ENCODE measurements at places on chromosomes 6 and 20. TPM values are rescaled to one million over a fixed set of nuclear protein-coding genes. Genes with fewer than 3 reads are reported as not detected.

The E2F1 gene
- total RNA-seq = 1.5 TPM

DNA sequence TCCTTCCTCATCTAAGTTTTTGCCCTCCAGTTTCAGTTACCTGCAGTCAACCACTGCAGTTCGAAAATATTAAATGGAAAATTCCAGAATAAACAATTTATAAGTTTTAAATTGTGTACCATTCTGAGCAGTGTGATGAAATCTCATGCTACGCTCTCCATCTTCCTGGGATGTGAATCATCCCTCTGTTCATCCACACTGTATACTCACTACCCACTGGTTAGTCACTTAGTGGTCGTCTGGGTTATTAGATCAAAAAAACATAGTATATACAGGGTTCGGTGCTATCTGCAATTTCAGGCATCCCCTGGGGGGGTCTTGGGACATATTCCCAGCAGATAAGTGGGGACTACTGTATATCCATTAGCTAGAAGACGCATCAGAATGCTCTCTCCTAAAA lies 151.9 kb upstream of the SLC22A16 start:
- no peak overlapping the region for H3K27ac ChIP-seq
- no peak overlapping the region for H3K4me3 ChIP-seq
- H3K36me3 ChIP-seq = no peaks in the 10 kb centered on the region
- no peak for DNase-seq

DNA sequence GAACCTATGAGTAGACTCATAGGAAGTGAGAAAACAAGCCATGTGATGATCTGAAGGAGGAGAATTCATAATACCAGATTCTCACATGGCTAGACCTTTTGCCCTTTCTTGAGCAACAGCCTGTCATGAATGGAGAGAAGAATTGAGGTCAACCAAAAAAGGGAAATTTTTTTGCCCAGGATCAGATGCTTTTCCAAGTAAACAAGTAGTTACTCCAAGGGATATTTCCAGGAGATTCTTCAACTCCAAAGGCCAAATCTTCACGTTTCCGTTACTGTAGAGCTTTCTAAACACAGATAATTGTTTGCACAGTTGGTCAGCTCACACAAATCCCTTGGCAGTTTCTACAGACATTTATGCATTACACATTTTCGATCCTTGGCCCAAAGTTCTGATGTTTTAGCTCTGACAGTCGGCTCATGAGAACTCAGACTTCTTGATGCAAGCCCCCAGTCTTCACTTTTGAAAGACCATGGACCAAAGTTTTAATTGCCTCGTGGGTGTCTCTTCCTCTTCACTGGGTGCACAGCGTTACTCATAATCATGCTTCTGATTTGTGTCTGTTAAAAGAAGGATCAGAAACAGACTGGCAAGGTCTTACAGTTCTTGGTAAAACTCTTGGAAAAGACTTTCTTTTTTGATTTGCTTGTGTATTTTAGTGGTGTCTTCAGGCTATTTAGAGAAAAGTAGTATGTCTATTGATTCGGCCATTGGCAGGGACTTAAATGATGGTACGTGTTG lies 115.0 kb downstream of the TSHZ2 start:
- no peak for DNase-seq
- no peak overlapping the region for H3K4me3 ChIP-seq
- no peaks in the 10 kb centered on the region for H3K36me3 ChIP-seq

DNA sequence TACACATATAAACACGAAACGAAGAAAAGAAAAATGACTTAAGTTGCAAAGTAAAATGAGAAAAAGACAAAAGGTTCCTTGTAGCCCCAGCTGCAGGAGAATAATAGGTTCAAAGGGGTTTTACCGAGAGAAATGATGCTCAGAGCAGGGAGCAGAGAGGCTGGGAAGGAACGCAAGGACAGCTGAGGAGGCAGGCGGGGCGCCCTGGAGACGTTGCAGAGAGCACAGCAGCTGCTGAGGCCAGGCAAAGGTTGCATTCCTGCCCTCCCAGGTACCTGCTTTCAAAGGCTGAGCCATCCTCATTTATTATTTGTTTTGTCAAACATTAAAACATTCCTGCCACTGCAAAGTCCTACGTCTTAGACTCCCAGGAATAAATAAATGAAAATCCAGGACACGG lies 16.2 kb upstream of the VAPB start:
- no peak for DNase-seq
- H3K36me3 ChIP-seq = no peaks in the 10 kb centered on the region
- H3K27ac ChIP-seq = no peak overlapping the region
- H3K27me3 ChIP-seq = no peaks in the 10 kb centered on the region

The MYL9 gene
- 294 TPM for total RNA-seq

The ANKEF1 gene
- 6.6 TPM for total RNA-seq

GRCh38 chr20:29689411-29690225 lies 1567.8 kb upstream of the DEFB115 start:
- H3K27ac ChIP-seq = no peak overlapping the region
- peak; percentile 69 for DNase-seq
- no peaks in the 10 kb centered on the region for H3K27me3 ChIP-seq
- H3K4me1 ChIP-seq = no peaks in the 10 kb centered on the region
- no peaks in the 10 kb centered on the region for H3K36me3 ChIP-seq

The SOX4 gene
- total RNA-seq = 36.5 TPM

DNA sequence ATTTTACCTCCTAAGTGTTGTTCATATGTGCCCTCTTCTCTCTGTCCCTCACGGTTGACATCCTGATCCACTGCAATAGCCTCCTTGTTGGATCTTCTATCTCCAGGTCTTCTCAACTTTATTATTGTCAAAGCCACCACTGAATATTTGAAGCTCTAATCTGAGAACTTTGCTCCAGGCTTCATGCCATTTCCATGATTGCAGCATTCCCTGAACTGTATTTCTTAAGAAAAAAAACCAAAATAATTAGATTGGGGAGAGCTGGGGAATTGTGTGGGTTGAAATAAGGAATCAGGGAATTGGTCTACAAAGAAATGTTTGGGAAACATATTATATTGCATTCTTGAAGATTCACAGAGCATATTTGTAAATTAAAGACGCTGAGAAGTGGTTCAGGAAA lies 2.5 kb upstream of the STX7 start:
- H3K27ac ChIP-seq = no peak overlapping the region
- no peak overlapping the region for H3K4me3 ChIP-seq
- no peaks in the 10 kb centered on the region for H3K4me1 ChIP-seq
- no peaks in the 10 kb centered on the region for H3K36me3 ChIP-seq

The ADAM33 gene
- total RNA-seq = 4.3 TPM

The SLCO4A1 gene
- 80.3 TPM for total RNA-seq

DNA sequence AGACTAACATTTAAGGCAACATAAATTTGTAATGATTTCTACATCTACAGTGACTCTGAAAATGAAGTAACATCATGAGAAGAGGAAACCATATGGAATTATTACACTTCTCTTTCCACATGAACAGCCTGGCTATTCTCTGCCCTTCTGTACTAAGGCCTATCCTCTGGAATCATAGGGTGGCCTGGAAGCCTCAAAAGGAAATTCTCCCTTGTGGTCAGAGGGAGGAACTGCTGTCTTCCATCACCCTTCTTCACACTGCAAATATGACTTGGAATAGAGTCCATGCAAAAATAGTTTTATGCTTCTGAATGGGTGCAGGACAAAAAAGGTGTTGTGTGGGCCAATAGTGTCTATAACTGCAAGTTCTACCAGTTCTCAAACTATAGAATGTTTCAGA lies 44.6 kb upstream of the SH3BGRL2 start:
- H3K27ac ChIP-seq = no peak overlapping the region
- no peaks in the 10 kb centered on the region for H3K27me3 ChIP-seq
- H3K4me1 ChIP-seq = no peaks in the 10 kb centered on the region
- no peaks in the 10 kb centered on the region for H3K36me3 ChIP-seq
- no peak for DNase-seq

- H3K4me1 ChIP-seq = no peaks in the 10 kb centered on the region
- no peaks in the 10 kb centered on the region for H3K36me3 ChIP-seq
- H3K27ac ChIP-seq = no peak overlapping the region
Observed at GRCh38 chr6:163170294-163170883, 244.1 kb upstream of the QKI start.

DNA sequence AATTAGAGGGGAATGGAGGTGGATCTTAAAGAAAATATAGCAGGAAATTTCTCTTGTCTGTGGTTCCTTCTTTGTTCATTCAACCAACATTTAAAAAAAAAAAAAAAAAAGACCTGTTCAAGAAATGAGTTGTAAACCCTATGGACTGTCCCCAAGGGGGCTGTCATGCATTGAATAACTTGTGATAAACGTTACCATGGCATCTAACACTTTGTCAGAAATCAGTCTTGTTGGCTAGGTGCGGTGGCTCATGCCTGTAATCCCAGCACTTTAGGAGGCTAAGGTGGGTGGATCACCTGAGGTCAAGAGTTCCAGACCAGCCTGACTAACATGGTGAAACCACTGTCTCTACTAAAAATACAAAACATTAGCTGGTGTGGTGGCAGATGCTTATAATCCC lies 381.7 kb downstream of the BCKDHB start:
- no peaks in the 10 kb centered on the region for H3K36me3 ChIP-seq
- DNase-seq = no peak
- H3K4me1 ChIP-seq = no peaks in the 10 kb centered on the region
- H3K27me3 ChIP-seq = no peaks in the 10 kb centered on the region

DNA sequence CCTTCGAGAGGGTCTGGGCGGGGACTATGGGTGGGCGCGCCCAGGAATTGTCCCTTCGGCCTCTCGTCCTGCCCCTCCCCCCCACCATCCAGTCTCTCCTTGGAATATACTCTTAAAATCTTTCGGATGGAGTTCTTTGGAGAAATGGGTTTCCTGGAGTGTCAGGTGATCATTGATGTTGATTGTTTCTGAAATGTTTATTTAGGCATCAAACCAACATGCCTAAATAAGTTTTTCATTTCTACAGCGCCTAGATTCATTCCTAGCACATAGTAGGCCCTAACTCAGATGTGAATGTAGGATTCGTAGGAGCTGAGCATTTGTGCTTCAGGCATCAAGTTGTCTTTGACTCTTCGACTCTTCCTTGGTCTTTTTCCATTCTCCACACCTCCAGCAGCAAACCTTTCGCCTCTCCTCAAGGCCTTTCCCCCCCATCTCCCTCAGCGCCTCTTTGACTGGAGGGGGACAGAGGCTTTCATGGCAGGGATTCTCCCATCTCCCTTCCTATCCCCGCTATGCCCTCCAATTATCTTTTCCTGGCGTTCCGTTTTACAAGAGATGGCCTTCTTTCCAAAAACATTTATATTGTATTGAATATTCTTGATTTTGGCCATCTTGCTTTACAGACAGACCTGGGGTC lies 610 bp downstream of the CASP8AP2 start:
- H3K27ac ChIP-seq = peak overlapping the region; percentile 60
- peaks cover 7% of the 10 kb centered on the region for H3K4me1 ChIP-seq
- H3K27me3 ChIP-seq = no peaks in the 10 kb centered on the region
- H3K36me3 ChIP-seq = no peaks in the 10 kb centered on the region

The OVOL2 gene
- total RNA-seq = 4.8 TPM

GRCh38 chr6:90496258-90497016 lies 90.4 kb downstream of the MAP3K7 start:
- H3K4me1 ChIP-seq = no peaks in the 10 kb centered on the region
- peak; percentile 92 for DNase-seq
- H3K4me3 ChIP-seq = no peak overlapping the region
- H3K36me3 ChIP-seq = no peaks in the 10 kb centered on the region
- no peaks in the 10 kb centered on the region for H3K27me3 ChIP-seq

DNA sequence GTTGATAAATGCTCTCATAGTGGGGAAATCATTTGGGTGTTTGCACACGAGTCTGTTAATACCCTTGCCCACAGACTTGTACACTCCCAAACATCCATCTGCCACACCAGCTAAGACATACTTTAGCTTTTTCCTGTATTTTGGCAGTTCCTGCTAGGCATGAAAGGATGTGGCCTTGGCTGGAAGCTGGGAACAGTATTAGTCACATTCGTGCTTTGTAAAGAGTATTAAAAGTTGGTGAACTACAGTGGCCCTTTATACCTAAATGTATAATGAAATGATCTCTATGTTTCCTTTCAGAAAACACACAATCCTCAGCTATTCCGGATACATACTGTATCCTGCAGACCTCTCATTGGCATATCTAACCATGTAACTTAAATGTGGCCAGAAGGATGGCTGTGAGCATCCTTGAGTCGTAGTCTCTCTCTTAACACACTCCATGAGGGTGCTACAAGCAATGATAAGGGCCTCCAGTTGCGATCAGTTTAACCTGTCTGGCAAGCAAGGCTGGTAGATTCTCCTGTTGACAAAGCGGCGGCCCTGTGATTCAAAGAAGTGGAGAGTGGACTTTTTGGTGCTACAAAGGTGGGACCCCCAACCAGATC lies 1.5 kb downstream of the LEMD2 start:
- H3K27ac ChIP-seq = peak overlapping the region; percentile 92
- peaks cover 13% of the 10 kb centered on the region for H3K36me3 ChIP-seq
- peaks cover 16% of the 10 kb centered on the region for H3K4me1 ChIP-seq
- no peaks in the 10 kb centered on the region for H3K27me3 ChIP-seq
- DNase-seq = no peak
- H3K4me3 ChIP-seq = peak overlapping the region; percentile 67

DNA sequence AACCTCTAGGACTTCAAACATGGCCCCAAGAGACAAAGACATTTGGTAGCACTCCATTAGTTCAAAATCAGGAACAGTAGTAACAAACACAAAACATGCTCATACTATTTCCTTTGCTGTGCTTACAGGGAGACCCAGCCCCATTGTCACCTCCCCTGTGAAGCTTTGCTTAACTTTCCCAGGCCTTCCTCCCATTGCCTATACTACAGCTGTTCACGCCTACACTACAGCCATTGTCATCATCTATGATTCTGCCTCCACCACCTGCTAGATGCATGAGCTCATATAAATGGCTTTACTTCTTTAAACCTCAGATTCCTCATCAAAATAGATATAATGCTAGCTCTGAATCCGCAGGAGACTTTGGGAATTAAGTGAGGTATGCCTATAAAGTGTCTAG lies 8.7 kb downstream of the PHACTR1 start:
- no peak overlapping the region for H3K4me3 ChIP-seq
- H3K27ac ChIP-seq = no peak overlapping the region
- H3K27me3 ChIP-seq = no peaks in the 10 kb centered on the region
- H3K36me3 ChIP-seq = no peaks in the 10 kb centered on the region
- DNase-seq = no peak

- no peak overlapping the region for H3K27ac ChIP-seq
- H3K36me3 ChIP-seq = no peaks in the 10 kb centered on the region
- no peak overlapping the region for H3K4me3 ChIP-seq
- H3K27me3 ChIP-seq = no peaks in the 10 kb centered on the region
- DNase-seq = no peak
Observed at GRCh38 chr20:56429502-56429901, 17.4 kb downstream of the CASS4 start.

DNA sequence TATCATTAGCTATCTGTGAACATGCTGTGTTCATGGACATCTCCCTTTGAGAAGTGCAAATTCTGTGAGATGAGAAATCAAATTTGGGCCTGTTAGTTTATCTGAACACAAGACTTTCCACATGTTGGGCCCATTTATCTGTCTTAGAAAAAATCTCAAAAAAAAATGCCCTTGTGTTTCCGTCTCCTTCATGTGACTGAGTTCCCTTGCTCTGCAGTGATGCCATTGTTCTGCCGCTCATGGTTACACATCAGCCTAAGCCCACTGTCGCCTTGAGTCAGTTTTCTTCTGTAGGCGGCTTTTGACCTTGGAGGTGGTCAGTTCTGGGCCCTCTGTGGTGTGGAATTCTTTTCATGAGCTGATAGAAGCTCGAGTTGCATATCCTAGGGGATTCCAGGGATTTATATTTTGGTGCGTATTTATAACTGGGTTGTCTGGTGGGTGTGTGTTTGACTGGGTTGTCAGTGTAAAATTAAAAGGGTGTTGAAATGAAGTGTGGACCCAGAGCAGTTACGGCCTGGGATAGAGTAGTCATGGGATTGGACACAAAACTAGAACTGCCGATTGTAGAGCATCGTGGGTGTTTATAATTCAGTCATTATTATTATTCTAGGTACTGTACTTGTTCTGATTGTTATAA lies 156.7 kb downstream of the JARID2 start:
- H3K27ac ChIP-seq = no peak overlapping the region
- H3K36me3 ChIP-seq = no peaks in the 10 kb centered on the region
- H3K27me3 ChIP-seq = no peaks in the 10 kb centered on the region
- no peak for DNase-seq
- no peak overlapping the region for H3K4me3 ChIP-seq
